ENCODE measurements at places on chromosomes 13 and 19.

- DNase-seq, result no peak
Observed at GRCh38 chr13:85405316-85405897, 393.8 kb downstream of the SLITRK6 start.

DNA sequence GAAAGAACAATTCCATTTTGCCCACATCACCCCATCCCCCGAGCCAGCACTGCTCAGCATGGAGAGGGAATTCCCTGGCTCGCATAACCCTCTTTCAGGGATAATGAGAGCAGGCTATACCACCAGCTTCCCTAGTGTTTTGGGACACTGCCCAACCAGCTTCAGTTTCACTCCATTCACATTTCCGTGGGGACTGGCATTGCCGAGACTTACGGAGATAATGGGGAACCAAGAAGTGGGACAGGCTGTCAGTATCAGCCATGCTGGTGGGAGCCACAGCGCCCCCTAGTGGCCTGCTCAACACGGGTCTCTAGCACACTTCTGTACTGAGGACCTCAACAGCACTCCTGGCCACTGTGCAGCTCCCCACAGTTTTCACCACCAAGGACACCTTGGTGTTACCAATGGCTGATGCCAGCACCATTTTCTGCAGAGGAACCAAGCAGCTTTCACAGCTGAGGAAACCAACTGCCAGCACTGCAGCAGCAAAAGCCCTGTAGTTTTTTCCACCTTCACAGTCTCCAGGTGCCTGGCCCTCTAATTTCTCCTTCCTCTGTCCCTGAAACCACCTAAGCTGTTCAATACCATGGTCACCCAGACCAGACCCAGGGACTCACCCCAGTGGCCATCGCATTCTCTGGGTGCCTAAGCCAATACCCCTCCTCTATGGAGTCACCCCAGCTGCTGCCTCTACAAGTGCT is 23.7 kb downstream of the SLC6A16 start:
- DNase-seq, result peak; percentile 92

GRCh38 chr13:100300243-100300642 is 211.3 kb downstream of the PCCA start:
- no peak for DNase-seq

DNA sequence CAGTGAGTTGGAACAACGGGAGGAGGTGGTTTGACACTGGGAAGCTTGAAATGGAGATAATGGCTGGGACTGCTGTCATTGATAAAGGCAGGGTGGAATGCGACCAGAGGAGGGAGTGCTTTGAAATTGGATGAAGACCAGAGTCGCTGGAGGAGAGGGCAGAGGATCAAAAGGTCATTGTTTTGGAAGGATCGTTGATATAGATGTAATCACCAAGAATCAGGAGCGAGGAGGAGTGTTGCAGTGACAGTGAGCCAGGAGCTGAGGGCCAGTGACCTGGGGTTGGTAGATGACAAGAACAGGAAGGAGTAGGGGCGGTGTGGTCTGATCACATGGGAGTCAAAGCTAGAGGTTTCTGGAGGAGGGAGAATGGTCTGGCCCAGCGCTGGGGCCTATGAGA is 25.3 kb downstream of the TM9SF2 start:
- DNase-seq, result peak; percentile 71

DNA sequence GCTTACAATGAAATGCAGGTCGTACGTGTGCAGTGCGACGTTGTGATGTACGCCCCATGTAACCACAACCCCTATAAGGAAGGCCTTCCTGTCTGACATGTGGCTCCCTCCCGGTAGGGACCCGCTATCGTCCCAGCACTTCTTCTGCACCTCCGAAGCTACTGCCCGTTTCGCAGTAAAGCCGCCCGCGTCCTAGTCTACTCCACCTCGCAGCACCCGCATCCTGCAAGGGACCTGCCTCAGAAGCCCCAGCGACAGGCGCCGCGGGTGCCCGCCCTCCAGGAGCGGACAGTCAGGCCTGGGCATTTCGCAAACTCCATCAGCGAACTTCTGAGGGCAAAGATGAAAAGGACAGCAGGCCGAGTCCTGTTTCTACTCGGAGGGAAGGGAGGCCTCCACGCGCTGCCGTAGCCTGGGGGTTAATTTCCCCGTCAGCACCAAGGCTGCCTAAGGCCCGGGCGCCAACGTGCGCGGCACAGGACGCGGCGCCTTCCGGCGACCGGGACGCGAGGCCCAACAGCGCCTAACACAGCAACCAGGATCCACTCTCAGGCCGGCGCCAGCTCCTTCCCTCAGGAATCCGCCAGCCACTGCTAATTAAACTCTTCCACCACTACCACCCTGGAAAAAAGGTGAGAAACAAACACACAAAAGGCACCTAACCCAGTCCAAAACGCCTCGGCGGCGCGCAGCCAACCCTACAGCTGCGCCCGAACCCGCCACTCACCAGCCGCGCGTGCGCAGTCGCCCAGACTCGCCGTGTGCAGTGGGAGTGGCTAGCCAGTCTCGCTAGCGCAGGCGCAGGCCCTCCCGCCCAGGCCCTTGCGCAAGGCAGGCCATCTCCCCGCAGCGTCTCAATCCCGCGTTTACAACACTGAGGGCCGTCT is at the start of gene EEF1AKMT1:
TSS of gene EEF1AKMT1 (minus strand) at position 768 of the 887 bp plus-strand sequence. CDS start 16,363 bp downstream, outside the sequence.
- peak; percentile 93 for DNase-seq

Data from testis (tissue), 5 donors.